ENCODE measurements at places on chromosomes 4 and X.

DNA sequence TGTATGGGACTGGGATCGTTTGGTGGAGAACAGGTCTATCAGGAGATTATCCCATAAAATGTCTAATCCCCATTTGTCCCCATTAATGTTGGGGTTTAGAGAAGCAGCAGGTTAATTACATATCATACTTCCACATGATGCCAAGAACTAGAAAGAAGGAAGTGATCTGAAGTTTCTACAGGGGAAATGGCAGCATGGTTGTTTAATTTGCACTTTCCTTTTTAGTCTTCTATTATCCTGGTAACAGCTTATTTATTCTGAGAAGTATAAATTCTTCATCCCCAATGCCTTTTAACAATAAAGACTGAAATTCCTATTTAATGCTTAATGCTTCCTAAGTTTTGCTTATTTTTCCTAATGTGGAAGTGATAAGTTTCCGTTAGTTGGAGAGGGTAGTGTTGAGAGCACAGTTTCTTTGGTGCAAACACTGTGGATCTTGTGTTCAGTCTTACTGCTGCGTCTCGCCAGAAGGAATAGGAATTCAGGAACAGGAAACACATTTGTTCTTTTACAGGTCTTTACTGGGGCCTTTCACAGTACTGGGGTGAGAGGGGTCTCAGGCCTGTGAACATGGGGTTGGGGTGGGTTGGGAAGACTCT is 59.5 kb upstream of the TADA2B start:
- no peak for DNase-seq

DNA sequence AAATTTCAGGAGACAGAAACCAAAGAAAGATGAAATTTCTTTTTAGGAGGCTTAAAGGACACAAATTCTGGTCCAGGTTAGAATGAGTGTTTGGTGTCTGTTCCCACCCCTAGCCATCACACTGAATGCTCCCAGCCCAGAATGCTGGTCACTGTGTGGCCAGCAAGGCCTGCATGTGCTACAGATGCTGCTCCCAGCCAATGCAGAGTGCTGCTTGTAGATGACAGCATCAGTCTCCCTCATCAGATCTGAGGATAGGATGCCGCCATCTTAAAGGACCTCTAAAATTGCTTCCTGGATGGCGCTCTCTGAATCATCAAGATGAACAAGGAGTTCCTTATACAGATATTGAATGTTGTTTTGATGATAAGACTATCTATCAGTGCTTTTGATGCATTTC is 17.9 kb upstream of the UBA6 start:
- DNase-seq: no peak

GRCh38 chr4:41214136-41214824 is at the start of gene APBB2:
TSS of gene APBB2 (minus strand) at chr4:41214542. CDS start at chr4:41033254, 181,288 bp downstream.
- DNase-seq: peak; percentile 84

- no peak for DNase-seq
Observed at GRCh38 chrX:69280933-69281332, 115.7 kb upstream of the PJA1 start.

DNA sequence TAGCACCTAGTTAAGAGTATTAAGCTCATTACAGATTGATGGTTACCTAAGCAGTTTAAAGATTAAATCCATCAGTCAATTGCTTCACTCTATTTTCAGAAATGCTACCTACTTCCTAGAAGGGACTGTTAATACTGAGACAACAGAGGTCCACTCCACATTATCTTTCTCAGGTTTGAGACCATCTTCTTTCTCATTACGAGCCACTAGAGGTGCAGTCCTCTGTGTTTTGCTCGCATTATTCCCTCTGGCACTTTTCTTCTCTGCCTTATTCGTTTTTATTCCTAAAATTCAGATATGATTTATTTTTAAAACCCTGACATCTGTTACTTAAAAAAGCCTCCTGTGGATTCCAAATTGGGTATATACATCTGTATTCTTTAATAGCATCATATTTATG is 459.1 kb downstream of the FSTL5 start:
- no peak for DNase-seq

DNA sequence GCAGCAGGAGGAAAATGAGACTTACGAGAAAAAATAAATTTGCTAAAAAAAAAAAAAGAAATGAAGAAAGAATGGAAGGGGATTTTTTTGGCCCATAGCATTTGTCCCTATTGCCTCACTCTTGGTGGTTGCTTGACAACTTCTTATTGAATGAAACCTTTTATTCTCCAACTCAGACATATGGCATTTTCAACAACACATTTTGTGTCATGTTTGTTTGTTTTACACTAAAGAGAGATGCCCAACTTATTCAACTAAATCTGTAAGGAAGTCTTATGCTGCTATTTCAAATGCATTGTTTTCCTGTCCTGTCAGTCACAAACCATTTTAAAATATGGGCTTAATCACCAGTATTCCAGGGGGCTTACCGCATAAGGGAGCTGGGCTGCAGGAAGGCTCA is 409.1 kb upstream of the TENM3 start:
- DNase-seq: no peak

GRCh38 chr4:110751986-110752385 is 129.1 kb upstream of the PITX2 start:
- DNase-seq: no peak

DNA sequence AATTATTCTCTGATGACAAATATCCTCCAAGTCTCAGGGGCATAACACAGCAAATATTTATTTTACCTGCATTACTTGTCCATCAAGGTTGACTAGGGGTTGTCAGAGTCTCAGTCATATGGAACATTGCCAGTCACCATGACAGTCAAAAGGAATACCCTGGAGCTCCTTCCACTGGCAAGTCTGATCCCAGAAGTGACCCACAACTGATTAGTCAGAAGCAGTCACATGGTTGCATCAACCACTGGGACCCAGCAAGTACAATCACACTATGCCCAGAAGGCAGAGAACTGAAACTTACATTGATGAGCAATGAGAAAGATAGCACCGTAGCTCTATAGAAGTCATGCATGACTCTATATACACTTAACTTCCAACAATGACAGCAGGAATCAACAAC is 41.9 kb upstream of the SOD3 start:
- peak; percentile 20 for DNase-seq

DNA sequence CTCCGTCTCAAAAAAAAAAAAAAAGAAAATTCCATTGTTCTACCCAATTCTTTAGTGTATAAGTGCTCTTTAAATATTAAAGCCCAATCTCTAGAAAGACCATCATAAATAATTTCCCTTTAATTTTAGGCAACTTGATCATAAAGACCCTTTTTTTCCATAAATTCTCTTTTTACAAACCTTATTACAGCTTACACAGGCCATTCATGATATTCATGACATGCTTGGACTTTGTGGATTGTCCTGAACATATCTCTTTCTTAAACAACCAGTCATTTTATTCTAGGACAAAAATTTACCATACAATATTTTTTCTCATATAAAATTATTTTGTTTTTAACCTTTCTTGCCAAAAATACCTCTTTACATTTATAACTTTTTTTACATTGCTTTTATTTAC is 30.5 kb downstream of the TLR8 start:
- no peak for DNase-seq

GRCh38 chrX:29834311-29834710 is 381.1 kb upstream of the MAGEB2 start:
- DNase-seq: no peak

DNA sequence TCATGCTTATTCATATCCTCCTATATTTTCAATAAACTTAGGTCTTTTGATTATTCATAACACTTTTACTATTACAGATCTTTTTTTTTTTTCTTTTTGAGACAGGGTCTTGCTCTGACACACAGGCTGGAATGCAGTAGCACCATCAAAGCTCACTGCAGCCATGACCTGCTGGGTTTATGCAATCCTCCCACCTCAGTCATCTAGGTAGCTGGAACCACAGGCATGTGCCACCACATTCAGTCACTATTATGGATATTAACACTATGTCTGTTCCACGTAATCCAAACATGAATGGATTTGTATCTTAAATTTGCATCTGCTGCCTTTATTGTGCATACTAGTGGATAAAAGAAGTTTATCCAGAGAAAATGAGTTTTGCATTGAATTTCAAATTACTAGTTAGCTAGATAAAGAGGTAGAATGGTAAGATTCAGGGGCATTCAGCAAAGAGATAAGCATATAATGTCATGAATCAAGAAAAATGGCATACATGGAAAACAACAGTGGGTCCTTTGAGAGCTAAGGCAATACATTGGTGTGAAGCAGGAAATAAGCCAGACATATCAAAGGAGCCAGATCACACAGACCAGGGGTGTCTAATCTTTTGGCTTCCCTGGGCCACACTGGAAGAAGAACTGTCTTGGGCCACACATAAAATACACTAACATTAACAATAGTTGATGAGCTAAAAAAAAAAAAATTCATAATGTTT is 13.9 kb downstream of the ANAPC10 start:
- DNase-seq: no peak

- no peak for DNase-seq
Observed at GRCh38 chrX:143570782-143571181, 53.5 kb upstream of the SPANXN3 start.

Measured in Panc1 (cell line).